Stimulated activated CD4-positive, alpha-beta T cell treated with anti-CD3 and anti-CD28 coated beads, Interleukin-1b, Interleukin-23, amount 100 ng/mL, for 1 hour (primary cell): ENCODE measurements at places on chromosomes 3 and 15.

GRCh38 chr3:100124201-100124761 is 10.0 kb upstream of the FILIP1L start:
- DNase-seq, result no peak

DNA sequence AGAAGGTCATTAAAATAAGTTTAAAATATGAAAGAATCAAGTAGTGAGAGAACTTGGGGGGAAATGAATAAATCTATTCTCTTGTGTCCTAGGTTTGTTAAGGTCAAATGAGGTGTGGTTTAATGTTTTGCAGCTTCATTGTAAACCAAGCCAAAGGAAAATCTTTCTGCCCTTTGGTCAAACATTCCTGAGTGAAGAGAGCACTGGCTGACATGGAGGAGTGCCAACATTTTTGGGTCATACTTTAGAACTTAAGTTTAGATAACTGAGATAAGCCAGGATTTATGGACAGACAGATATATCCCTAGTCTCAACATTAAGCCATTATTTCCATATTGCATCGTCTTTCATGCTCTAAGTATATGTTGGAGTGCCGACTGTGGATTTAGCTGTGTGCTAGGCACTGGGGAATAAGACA is 66.4 kb downstream of the PTPRG start:
- no peak for DNase-seq

DNA sequence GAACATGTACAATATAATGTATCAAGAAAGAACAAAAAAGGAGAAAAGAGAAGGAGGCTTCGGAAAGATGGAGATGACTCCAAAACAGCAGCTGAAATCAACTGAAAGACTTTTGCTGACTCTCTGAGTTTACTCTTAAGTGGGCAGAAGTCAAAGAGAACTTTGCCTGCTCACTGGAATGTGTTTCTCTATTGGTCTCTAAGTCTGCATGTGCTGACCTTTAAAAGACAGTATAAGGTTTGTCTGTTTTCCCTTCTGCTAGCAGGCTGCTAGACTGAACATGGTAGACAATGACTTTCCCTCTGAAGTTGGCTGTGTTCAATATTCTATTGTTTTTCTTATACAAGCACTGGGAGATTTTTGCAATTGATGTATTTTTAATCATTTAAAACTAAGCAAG is 7.2 kb upstream of the MAP4 start:
- no peak for DNase-seq

DNA sequence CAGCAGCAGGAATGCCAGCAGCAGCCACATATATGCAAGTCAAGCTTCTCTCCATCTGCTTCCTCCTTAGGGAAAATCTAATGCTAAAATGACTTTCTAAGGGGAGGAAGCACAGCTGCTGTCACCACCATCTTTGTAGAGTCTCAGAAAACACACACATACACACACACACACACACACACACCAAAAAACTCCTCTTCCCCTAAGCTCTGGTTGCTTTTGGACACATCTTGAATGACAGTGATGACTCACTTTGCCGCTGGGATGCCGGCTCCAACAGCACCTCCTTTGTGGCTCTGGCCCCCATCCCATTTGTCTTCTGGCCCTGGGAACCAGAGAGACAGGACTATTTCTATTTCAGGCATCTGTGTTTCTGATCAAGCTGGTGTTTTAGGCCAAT is 124.8 kb upstream of the GOLIM4 start:
- DNase-seq, result no peak

DNA sequence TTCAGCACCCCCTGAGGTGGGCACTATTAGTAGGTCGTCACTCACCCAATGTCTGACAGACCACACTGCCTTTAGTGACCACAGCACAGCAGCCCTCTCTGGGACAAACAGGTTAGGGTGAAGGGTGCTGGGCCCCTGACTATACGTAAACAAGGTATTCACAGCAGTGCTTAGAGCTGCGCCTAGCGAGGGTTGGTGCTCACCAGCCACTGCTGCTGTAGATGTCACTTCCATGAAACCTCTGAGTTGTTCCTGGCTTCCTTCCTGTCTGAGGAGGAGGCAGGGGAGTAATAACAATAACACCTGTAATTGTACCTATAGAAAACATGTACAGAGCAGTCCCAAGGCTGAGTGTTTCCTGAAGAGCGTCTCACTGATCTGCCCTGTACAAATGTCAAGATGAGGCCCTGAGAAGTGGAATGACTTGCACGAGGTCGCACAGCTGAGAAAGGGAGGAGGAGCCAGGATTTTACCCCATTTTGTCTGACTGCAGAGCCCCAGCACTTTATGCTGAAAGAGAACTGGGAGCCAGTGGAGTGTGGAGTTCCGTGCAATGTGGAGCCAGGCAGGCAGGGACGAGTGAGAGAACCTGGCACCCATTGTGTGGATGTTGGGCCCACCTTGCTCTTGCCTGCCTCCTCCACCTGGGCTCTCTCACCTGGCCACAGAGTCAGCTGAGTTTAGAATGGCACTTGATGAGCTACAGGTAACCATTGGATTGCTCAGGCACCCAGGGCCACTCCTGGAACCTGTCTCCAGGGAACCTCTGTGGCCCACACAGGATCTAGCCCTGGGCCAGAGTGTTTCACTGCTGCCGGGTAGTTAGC is 93.8 kb downstream of the DNAJB8 start:
- DNase-seq, result no peak

DNA sequence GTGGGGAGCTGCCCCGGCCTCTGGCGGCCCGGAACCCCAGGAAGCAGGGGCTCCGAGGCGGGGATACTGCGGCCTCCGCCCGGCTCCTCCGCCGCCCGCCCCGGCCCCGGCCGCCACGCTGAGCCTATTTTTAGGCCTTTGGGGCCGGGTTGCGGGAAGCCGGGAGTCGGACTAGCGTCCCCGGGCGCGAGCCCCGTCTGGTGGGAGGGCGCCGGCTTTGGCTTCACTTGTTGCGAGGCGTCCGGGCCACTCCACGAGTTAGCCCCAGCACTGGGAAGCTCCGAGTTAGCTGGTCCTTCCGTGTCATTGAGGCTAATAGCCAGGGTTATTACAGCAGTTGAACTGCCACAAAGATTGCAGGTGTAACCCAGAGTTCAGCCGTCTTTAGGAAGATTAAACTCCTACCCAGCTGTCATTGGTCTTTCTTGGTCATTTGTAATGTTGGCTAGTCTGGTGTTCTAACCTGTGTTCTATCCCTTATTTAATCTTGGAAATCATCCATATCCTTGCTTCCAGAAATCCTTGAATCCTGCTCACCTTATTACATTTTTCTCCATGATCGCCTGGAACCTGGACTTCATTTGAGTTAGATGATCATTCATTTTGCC is 791 bp downstream of the GYG1 start:
- no peak for DNase-seq

DNA sequence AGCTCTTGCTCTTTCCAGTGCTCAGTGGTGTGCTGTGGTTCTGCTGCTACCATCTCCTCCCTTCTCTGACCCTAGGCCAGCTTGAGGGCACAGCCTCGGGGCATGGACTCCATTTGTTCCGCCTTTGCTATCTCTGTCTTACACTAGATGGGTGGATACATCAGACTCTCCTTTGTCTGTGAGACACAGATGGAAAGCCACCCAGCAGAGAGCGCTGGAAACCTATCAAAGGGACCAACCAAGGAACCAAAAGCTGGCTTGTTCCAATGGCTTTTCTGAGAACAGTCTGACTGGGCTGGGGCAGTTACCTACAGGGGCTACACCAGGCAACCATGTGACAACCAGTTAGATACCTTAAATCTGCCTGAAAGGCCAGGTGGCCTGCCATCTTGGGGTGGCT is 63.8 kb downstream of the NPTN start:
- no peak for DNase-seq
